ENCODE measurements at places on chromosomes 5 and 9.

GRCh38 chr5:50874306-50875001 is 208.0 kb downstream of the PARP8 start:
- DNase-seq = no peak

- no peak for DNase-seq
Observed at GRCh38 chr9:76373173-76373783, 20.9 kb downstream of the RFK start.

DNA sequence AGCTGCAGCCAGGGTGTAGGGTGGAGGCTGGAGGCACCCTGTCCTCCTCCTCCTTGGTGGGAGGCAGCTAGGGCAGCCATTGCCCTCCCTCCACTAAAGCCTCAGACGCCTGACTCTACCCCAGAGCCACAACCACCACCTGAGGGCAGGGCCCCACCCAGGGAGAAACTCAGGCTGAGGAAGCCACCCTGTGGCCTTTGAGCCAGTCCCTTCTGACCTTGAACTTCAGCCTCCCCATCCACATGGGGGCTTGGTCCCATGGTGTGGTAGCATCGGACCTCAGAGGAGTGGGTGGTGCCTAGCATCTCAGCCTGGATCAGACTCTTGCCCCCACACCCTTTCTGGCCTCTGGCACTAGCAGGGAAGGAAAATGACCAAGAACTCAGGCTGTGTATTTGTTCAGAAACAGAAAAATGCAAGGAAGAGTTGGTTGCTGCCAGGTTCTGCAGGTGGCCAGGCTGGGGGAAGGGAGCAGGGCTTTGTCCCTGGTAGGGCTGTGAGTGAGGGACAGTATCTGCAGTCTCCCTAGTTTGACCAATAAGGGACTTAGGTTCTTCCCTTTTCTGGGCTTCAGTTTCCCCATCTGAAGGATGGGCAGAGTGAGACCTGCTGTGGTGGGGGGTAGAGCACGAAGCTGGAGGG is 3.2 kb downstream of the DAB2IP start:
- no peak for DNase-seq

DNA sequence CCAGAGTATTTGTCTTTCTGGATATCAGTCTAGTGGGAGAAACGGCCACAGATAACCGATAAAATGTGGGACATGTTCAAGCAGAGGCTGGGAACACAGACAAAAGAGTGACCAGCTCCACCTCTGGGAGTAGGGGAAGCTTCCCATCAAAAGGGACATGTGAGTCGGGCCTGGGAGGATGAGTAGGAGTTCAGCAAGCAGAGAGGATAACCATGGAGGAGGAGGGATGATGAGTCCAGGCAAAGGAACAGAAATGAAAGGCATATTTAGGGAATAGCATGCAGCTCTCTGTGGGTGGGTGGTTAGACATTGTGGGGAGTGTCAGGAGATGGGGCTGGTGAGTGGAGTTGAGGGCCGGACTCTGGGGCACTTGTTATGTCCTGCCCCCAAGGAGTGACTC is 61.5 kb downstream of the ERGIC1 start:
- DNase-seq = no peak

- no peak for DNase-seq
Observed at GRCh38 chr9:131276891-131277286, 579 bp upstream of the FAM78A start.

All from stimulated activated CD8-positive, alpha-beta memory T cell treated with anti-CD3 and anti-CD28 coated beads, Interleukin-7, amount 100 ng/mL, for 1 hour (primary cell).